Natural killer cell (primary cell): ENCODE measurements at places on chromosomes 12 and 14.
A peak's percentile ranks its signal among the peaks of the same experiment; 100 is the strongest.

DNA sequence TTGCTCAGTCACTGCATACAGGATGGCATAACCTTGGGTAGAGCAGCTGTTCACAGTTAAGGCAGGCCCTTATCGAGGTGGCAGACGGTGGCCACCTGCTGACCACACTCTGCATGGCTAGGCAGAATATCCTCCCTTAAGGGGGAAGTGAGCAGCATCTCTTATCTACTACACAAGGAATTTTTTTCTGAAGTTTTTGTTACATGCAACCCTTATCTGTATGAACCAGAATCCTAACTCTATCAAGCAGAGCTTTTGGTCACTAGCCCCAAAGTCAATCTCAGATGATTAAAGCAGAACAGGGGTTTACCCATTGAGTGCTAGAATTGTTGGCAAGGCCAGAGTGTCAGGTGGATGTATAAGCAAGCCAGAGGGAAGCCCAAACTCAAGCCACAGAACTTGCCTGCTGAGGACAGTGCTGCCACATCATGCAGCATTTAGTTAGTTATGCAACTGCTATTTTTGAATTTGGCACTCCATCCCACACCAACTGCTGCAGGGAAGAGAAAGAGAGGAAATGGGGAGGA lies 192.8 kb downstream of the TBX5 start:
- DNase-seq = no peak

DNA sequence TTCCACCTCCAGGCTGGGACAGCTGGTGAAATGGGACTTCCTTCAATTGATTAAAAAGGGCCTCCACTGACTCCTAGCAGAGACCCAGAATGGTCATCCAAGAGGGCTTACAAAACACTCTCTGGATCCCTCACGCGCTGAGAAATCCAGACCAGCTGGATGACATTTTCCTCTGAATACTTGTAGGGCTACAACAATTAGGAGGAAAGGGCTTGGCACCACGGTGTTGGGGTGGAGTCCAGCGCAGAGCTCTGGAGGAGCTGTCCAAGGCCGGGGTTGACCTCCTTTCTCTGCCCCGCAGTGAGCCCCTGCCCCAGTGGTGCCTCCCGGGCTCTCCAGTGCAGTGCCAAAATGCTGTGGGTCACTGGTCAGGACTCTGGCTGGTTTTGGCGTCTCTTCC lies 189.0 kb upstream of the CCND2 start:
- DNase-seq = no peak

DNA sequence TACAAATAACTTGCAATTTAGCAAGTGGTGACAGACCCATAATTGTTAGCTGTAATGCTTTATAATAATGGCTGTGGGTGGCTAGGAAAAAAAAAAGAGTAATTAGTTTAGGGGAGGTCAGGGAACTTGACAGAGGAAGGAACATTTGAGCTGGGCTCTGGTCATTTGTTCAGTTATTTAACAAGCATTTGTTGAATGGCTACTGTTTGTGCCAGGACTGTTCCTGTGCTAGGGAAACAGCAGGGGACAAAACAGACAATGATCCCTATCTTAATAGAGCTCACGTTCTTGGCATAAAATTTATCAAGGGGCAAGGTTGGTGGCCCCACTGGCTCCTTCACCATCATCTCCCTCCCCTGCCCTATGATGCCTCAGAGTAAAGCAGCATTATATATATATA lies 18.5 kb downstream of the CHST11 start:
- DNase-seq = no peak

DNA sequence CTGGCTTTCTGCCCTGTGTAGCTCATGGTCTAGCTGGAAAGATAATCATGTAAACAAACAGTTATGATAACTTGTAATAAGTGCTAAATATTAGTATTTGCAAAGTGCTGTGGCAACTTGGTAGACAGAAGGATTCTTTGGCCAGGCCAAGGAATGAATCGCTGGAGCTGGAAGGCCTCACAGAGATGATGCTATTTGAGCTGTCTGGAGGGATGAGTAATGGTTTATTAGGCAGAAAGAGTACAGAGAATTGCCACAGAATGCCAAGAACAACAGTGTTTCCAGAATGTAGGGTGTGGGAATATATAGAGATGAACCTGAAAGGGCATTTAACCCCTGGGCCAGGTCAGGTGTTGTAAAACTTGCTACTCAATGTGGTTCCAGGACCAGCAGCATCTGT lies 27.6 kb downstream of the OTX2 start:
- no peak for DNase-seq

DNA sequence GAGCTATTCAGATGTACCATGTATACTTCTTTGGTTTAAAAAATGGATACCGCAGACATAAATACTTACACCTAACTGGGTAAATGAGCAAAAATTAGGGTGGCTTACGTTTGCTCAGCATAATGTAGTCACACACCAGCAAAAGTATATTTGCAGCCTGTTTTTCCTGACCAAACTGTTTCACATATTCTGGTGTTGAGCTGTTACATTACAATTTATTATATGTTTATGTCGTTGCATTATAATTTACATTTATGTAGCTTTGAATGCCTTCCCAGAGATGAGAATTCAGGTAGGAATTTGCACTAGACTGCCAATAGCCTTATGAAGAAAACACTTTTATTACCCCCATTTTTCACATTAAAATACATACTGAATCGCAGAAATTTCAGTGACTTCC lies 183.3 kb downstream of the PTPRO start:
- no peak for DNase-seq

DNA sequence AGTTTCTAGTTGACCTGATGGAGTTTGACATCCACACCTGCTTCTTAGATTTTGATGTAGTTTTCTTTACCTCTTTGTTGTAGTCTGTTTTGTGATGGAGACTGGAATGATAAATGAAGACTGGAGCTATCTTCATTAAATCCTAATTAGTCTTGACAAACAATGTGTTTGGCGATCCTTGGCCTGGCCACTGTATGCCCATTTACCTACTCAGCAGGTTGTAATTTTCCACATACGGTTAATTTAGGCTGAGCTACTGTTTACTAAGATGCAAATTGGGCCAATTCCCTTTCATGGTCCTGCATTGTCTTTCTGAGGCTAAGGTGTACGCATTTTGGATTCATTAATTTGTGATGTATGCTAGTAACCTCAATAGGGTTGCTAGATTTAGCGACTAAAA lies at the start of gene TAS2R7:
Gene TAS2R7 (minus strand): TSS at position 41 of the 400 bp plus-strand sequence. CDS start 57 bp downstream, outside the sequence.
- DNase-seq = no peak

GRCh38 chr14:65637780-65638179 lies 225.2 kb downstream of the FUT8 start:
- peak; percentile 17 for DNase-seq

DNA sequence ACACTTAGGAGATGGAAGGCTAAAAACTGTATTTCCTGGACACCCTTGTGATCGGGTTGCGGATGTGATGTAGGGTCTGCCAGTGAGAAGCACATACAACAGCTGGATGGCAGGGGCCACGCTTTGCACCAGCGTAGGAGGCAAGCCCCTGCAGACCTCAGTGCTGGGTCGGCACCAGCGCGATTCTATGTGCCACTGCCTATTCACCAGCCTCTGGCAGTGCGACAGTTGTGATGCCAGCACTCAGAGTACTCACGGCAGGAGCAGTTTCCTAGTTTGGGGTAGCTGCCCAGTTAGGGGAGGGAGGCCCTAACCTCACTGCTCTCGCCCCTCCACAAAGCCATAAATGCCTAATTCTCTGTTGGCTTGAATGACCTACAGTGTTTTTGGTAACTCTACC lies 31.6 kb downstream of the SPTLC2 start:
- no peak for DNase-seq
